ENCODE measurements at places on chromosomes 7 and 10.

DNA sequence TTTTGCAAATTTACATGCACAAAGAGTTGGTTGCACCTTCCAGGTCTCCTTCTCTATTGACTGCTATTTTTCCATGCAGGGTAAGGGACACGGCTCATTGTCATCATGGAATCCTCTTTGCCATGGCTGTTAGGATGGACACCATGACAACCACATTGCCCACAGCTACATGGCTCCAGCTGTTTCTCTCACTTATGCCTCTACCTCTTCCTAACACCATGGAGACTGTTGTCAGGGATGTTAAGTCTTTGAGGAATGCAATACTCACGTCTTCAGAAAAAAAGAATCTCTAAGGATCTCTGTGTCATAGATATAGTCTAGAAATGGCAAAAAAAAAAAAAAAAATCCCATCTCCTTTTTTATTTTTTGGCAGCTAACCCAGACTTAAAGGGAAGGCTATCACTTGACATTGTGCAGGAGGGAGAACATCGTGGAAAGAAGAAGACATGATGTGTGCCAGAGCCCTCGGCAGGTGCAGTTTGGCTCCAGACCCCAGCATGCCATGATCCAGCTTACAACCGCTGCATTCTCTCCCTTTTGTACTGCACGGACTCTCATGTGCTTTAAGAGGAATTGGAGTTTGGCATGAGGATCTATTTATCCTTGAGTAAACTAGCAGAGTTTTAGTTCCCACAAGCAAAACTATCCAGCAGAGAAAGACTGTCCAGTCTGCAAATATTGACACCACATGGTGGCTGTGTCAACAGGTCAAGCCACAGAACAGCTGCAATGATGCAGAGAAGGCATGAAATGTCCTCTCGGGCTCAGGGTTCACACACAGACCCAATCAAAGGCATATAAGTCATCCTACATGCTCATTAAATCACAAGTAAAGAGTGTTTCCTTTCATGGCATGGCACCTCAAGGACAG, 70.8 kb downstream of the FRMD4A start:
- no peak for DNase-seq

DNA sequence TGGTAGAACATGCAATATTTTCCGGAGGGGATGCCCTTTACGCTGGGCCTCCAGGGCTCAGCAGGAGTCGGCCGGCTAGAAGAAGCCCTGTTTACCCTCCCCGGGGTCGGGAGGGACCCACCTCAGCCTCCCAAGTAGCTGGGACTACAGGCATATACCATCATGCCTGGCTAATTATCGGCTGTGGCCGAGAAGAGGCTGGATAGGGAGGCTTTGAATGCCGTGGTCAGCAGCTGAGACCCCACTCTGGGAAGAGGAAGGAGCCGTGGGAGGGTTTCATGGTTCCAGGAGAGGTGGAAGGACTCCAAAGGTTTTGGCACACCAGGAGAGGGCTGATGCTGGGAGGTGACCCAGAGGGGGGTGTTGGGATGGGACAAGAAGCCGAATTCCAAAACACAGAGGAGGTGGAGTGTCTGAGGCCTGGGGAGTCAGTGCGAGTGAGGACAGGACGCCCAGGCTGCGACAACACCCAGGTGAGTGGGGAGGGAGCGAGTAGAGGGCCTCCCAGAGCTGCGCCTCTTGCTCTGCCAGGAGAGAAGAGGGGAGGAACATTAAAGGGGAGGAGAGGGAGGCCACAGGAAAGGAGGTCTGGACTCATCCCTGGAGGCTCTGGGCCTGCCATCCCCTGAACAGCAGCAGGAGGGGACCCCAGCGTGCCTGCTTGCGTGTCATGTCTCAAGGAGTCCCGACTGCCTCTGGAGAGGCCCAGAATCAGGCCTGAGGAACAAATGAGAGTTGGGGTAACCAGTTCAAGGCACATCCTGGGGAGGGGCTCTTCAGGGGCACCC, 19.6 kb downstream of the GRID2IP start:
- no peak for DNase-seq

GRCh38 chr10:88261152-88261551, 322.0 kb downstream of the RNLS start:
- DNase-seq, result no peak

DNA sequence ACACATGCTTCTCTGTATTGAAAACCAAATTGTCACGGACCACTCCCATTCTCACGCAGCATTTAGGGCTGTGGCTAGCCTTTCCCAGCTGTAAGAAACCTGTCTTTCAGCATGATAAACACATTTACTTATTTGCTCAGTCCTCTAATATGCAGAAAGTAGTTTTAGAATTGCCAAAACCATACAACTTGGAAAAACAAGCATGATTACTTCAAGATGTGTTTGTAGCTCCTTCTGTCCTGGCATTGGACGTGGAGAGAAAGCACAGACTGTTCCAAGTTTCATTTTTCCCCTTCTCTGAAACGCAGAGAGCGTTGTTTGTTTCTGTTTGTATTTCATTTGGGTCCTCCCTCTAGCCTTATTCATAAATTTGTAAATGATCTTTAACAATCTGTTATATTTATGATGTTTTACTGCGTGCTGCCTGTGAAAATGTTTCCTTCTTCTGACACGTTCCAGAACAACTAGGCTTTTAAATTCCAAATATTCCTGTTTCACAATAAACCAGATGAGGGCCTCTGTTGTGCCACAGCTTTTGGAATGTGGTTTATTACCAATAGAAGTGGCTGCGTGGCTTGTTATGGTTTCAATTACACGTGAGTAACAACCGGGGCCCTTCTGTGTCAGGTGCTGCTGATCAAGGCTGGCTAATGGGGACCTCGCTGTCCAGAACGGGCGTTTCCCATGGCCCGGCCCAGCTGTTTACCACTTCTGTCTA, 26.1 kb downstream of the MNX1 start:
- DNase-seq, result no peak

DNA sequence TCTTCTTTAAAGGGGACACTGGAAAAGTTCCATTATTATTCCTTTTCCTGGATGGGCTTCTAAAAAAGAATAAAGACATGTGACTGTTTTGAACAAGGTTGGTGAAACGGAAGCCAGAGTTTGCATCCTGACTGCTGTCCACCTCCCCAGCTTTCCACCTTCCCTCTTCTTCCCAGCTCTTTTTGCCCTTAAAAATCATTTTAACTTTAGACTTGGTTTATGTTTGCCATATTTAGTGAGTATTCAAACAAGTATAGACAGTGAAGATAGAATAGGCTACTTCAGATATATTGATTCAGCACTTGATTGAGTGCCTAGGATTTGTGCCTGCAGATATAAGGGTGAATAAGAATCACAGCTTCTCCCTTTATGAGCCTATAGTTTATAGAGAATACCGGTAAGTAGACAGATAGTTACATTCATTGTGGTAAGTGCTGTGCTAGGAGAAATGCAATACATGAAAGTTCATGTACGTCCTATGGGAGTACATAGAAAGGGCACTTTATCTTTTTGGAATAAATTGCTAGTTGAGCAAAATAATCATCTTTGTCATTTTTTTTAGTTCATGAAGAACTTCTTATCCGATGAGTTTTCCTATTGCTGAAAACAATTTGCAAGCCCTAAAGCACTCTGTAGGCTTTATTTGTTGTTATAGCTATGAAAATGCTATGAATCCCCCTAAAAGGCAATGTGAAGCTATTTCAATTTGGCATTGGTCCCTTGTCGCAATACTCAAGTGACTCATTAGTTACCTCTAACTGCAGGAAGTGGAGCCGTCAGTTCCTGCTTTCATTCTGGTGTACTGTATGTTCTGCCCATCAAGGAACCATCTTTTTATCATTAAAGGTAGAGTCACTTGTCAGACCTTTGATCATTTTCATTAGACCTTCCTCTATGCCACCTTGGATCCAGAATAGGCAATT, 57.2 kb upstream of the STRIP2 start:
- DNase-seq, result no peak

DNA sequence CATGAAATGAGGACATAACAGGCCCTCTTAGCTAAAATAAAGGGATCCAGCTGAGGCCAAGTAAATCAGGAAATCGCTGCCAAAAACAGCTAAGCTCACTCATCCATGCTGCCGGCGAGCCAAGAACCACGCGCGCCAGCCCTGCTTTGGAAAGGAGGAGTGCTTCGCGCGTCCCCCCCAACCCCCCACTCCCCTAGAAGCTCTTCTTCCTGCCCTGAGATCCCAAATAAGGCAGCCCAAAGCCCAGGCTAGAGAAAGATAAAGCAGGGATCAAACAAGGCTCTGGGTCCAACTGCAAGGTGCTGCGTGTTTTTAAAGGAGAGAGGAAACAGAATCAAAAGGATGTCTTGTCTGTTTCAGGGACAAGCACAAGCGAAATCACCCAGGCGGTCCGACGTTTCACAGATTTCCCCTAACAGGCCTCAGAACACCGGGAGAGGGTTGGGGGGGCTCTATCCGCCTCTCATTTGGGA, 168.3 kb upstream of the AUTS2 start:
- DNase-seq, result no peak

DNA sequence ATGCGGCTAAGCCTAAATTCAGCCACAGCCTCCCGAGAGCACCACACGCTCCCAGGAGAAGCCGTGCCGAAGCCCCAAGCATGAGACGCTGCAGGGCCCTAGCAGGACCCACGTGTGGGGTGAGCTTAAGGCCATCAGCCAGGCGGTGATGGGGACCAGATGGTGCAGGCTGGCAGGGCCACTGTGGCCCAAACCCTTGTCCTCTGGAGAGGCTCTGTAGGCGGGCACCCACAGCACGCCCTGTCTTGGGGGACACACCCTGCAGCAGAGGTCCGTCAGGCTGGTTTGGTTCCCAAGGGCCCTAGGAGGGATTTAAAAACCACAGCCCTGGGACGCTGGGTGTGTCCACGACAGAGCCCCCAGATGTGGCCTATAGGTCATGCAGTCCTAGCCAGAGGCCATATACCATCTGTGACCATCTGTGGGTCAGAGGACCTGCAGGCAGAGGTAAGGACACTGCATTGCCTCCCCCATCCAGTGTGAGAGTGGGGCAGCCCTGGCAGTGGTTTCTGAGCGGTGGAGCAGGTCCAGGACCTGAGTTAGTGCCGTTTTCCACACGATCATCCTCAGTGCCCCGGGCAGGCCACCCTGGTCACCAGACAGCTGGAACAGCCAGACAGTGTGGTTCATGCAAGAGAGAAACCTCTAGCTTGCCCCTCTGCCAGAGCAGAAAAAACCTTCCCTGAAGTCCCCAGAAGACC, 39.6 kb upstream of the INPP5A start:
- peak; percentile 47 for DNase-seq

GRCh38 chr7:157704365-157704764, 367.6 kb downstream of the DNAJB6 start:
- DNase-seq, result peak; percentile 38

GRCh38 chr7:30846378-30846777, 65.3 kb upstream of the AQP1 start:
- peak; percentile 2 for DNase-seq

- no peak for DNase-seq
Observed at GRCh38 chr10:1249142-1249920, 193.1 kb downstream of the WDR37 start.

GRCh38 chr7:107251963-107252362, 83.2 kb downstream of the HBP1 start:
- no peak for DNase-seq

GRCh38 chr10:112898540-112899390, 51.3 kb upstream of the TCF7L2 start:
- no peak for DNase-seq

GRCh38 chr10:7410301-7410861, 453 bp downstream of the SFMBT2 start:
- no peak for DNase-seq

DNA sequence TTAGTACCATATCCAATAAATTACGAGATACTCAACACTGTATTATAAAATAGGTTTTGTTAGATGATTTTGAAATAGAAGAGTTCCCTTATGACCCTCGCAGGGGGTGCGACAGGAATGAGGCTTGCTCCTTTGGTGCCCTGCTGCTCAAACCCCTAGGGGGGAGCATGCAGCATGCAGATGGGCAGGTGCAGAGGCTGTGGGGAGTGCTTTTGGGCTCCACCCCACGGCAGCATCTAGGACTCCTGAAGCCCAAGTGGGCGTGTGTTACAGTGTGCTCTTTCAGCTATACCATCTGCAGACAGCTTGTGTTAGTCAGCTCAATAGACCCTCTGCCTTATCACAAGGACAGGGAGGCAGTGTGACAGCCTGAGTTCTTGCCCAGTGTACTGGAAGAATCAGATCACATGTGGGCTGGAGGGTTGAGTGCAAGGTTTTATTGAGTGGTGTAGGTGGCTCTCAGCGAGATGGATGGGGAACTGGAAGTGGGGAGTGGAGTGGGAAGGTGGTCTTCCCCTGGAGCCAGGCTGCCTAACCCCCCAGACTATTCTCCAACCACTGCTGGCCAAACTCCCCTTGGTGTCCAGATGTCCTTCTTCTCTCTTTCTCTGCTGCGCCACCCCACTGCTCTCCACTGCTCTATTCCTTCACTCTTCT, 3.1 kb upstream of the MRC1 start:
- DNase-seq, result no peak

DNA sequence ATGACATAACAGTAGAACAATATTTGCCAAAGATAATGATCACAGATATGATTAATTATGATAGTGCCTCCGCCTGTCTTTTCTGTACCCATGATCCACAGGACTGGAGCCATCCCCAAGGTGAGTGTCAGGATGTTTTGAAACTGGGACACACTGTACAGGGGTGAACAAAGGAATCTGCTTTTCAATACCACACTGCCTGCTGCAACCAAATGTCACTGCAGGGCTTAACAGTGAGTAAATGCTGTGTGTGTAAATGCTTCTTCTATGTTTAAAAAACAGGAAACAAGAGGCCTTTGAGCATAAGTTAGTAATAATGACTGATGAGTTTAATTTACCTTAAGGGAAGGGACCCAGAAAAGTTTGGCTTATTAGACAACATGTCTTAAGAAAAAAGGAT, 65.2 kb downstream of the HBP1 start:
- DNase-seq, result no peak

- DNase-seq, result no peak
Observed at GRCh38 chr10:113007343-113007771, 57.3 kb downstream of the TCF7L2 start.

DNA sequence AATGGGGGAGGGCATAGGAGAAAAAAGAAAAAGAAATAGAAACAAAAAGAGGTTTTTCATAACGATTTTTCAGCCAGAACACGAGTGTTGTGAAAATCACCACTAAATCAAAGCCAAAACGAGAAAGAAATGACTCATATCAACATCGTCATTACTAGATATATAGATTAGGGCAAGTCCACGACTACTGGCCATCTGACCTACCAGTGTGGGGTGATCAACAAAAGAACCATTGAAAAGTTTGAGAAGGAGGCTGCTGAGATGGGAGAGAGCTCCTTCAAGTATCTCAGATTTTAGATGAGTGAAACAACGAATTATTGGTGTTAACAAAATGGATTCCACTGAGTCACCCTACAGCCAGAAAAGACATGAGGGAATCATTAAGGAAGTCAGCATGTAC, 33.5 kb upstream of the ABCB5 start:
- no peak for DNase-seq

DNA sequence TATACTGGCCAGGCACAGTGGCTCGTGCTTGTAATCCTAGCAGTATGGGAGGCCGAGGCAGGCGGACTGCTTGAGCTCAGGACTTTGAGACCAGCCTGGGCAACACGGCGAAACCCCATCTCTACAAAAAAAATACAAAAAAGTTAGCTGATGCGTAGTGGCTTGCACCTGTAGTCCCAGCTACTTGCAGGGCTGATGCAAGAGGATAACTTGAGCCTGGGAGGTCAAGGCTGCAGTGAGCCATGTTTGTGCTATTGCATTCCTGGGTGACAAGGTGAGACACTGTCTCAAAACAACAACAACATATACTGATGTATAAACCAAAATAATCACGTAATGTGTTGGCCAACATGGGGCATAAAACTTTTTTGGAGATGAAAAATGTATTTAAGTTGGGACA, 6.4 kb upstream of the NPM3 start:
- no peak for DNase-seq
